Fibroblast of skin of left quadriceps (primary cell): ENCODE measurements at places on chromosomes 13 and 19.

GRCh38 chr13:41295973-41296372 is 15.1 kb upstream of the NAA16 start:
- DNase-seq, result no peak

DNA sequence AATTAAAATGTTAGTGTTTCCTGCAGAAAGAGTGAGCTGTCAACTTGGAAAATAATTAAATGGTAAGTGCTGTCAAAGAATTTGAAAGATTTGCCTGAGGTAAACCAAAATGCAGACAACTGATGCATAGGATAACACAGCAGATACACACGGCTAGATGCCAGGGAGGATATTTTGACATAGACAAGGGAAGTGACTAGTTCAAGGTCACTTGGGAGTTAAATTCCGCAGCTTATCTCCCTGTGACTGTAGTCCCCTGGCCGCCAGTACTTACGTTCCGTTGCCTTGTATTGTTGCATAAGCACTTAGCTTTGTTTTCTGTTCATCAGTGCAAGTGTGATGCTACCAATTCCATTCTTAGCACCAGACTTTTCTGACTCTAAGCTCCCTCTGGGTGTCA is 247.3 kb upstream of the MAB21L1 start:
- peak; percentile 25 for DNase-seq

DNA sequence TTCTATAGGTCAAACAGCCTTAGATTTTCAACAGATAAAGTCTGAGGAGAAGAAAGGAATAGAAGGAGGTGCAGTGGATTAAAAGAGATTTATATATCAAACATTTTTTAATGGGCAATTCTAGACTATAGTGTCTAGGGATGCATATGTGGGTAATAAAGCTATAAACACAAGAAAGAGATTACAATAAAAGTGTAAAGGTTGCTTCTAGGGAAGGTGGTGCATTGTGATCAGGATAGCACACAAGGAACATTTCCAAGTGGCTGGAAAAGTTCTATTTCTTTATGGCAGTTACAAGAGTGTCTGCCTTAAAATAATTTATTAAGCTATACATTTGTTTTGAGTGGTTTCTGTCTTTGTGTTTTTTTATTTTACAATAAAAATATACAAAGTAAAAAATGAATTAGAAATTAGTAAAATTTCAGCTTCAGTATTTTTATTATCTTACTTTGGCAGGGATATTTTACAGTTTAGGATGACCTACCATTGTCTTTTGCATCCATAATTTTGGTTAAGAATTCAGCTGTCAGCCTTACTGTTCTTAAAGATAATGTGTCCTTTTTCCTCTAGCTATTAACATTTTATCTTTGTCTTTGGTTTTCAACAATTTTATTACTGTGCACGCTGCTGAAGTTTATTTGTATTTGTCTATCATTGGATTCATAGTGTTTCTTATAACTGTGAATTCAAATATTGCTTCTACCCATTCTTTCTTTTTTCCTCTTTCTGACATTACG is 221.8 kb downstream of the LACC1 start:
- no peak for DNase-seq

- peak; percentile 50 for DNase-seq
These were observed 7.9 kb upstream of the DPY19L3 start for GRCh38 chr19:32397671-32398101.

DNA sequence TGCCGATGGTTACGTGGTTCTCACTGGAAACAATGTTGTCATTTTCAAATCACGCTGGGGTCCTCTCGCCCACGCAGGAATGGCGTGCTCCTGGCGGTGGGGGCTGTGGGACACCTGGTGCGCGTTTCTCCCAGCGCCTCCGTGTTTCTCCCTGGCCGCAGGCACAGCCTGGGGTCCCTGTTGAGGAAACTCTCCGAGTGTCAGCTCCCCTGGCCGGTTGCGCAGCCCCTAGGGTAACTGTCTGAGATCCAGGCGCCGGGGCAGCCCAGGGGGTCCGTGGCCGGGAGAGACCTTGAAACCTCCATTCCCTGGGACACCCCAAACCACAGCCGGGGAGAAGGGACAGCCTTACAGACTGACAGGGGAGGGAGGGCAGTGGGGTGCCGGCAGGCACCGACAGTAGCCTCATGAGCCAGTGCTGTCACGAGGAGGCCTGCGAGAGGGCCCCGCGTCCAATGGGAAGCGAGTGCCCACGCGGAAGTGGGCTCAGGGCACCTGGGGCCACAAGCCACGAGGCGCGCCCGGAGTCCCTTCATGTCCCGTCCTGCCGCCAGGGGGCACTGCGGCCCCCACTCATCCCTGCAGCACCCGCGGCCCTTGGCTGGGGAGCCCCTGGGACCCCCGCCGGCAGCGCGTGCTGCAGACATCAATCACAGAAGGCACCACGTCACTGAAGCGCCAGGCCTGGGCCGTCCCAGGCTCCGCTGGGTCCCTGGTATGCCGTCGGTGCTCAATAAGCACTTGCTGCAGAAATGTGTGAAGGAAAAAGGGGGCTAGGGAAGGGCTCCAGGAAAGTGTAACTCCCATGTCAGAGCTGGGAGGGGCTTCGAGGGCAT is 9.5 kb downstream of the ADAMTSL5 start:
- no peak for DNase-seq
